ENCODE measurements at places on chromosomes 5 and 9. TPM values are rescaled to one million over a fixed set of nuclear protein-coding genes. Genes with fewer than 3 reads are reported as not detected.

PIP5K1B gene
- total RNA-seq = 6.1 TPM

TOR4A gene
- total RNA-seq = 9.2 TPM

GABRA1 gene
- 17.3 TPM for total RNA-seq

GRCh38 chr9:100689635-100690034 lies 111.8 kb downstream of the CAVIN4 start:
- no peak for DNase-seq

DNA sequence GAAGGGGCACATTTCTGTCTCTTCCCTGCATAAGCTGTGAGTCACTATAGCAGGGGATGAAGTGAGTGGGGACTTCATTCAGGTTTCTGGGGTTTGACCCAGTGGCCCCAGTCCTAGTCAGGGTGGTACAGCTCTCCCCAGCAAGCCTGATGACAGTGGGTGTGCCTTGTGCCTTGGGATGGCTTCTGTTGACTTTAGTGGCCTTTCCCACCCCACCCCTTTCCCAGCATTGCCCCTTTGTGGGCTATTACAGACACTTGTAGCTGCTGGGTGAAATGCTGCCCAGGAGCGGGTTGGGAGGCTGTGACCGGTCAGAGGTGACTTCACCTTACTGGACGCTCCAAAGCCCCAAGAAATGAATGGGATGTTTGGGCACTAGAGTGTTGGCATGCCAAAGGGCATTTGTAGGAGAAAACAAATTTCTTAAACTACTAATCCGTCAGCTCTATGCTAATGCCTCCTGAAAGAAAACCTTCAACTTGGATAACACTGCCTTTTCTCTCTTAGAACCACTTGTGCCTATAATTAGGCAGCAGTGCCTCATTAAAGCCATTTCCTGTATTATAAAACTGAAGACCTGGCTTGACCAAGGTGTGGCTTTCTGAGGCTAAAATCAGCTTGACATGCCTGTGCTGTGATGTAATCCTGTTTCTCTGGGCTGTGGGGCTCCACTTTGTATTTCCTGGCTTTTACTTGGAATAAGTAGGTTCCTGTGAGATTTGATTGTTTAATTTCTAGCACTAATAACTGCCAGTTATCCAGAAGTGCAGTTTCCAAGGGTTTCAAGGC lies 119.0 kb upstream of the SLC25A48 start:
- no peak for DNase-seq

ACTBL2 gene
- not detected for total RNA-seq

- DNase-seq = no peak
Measured at GRCh38 chr9:90960941-90961340, 159.3 kb downstream of the SYK start.

- DNase-seq = no peak
Measured at GRCh38 chr9:5799314-5799713, 33.6 kb downstream of the ERMP1 start.

DNA sequence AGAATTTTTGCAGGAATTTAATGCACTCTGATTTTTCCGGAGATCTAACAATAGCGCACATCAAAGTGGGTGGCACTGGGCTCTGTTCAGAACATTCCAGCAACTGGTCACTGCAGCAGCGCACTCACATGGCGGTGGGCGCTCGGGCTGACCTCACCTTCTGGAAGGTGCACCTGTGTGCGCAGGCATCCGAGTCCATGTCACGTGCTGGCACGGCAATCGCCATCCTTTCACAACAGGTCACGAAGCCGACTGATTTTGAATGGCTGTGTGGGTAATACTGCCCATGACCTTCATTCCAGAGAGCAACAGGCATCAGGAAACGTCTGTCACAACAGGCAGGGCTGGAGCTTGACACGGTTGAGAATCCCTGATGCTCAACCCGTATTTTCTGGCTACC lies 18.7 kb upstream of the CLPTM1L start:
- DNase-seq = no peak

C5orf15 gene
- 33.3 TPM for total RNA-seq

GRCh38 chr9:107945961-107946360 lies 456.4 kb upstream of the KLF4 start:
- no peak for DNase-seq

PSD2 gene
- 0.13 TPM for total RNA-seq

DNA sequence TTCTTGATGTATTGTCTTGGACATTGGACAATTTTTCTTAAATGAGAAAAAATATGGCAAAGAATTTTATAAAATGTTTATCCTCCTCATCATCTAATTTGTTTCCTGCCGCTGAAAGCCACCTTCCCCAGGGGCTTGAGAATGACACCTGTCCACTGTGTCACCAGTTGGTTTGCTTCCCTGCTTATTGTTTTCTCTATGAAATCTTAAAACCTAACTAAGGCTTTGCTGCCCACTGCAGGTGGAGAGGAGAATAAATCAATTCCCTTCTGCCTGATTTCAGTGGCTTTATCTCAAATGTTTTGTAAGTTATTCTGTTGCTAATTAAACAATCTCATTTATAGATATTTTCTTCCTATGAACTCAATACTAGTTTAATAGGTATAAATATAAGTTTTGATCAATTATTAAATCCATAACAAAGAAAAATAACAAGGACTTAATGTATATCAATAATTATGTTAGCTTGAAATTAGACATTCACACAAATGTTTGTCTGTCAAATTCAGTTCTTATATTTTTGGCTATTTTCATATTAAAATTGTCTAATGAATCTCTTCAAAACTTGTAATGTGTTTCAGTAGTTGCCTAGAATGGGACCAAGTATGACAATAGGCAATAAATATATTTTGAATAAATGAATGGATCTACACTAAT lies 822.5 kb downstream of the PTPRD start:
- DNase-seq = no peak

DNA sequence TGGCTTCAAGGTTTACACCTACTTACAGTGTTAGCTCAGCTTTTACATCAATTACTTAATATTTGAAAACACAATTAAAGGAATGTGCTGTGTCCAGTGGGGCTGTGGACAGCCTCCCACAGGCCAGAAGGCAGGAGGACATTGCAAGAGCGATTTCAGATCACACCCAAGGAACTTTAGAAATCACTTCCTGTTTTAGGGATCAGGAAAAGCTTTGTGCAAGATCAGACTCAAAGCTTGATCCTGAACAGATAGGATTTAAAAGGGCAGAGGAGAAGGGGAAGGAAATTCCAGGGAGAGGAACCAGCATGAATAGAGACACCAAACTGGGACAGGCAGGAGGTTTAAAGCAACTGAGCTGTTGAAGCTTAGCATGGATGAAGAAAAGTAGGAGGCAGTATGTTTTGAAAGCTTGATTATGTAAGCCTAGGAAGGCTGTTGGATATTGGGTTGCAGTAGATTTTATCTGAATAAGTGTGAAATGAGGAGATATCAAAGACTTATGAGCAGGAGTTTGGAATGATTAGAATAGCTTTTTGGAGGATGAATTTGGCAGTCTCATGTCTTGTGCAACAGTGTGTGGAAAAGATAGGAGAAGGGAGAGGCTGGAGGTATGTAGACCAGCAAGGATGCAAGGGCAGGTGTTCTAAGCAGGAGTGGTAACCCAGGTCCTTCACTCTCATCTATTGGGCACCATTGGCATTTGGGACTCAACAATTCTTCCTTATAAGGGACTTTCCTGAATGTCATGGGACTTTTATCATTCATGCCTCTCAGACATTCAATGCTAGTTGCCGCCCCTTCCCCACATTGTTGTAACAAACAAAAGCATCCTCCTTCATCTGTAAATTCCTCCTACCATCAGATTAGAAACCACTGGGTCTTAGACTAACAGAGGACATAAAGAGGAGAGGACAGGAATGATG lies 123.5 kb downstream of the TARS1 start:
- no peak for DNase-seq

GRCh38 chr9:94808926-94809700 lies 82.6 kb downstream of the AOPEP start:
- no peak for DNase-seq

DNA sequence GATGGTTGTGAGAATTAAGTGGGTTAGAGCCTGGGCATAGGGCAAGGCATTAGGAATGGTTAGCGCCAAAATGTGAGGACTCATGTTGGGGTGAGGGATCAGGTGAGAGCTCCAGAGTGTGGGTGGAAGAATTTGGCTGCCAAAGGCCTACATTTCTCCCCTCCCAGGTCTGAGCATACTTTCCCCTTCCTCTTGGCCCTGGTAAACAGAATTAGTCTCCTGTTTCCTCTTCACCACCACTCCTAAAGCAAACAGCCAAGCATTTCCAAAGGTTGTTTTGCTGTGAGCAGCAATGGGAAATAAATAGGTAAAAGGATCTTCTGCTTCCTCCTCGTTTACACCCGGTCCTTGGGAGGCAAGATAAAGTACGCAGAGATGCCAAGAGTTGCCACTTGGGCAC lies 132.5 kb downstream of the ZSWIM6 start:
- DNase-seq = no peak

DNA sequence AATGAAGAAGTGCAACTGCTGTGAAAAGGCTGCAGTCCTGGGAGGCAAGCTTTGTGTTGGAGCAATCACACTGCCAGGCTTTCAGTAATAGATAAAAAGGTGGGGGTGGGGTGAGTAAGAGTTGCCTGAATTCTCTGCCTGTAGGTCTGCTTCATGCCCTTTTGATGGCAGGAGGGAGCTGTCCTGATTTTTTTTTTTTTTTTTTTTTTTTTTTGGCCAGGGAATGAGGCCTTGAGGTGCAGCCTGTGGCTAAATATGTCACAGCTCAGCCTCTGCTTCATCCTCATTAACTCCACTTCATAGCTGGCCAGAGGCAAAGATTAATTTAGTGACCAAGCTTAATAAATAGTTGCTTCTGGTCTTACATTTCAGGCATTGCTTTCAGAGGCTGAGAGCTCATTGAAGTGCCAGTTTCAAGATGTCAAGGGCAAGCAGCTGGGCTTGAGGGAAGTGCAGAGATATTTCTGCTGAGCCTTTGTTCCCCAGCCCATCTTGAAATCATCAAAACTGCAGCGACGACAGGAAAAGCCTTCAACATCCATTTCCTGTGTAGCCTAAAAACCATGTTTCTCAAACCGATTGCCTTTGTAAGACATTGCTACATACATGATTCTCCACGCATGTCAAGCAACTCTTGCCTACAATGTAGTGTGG lies 134.7 kb downstream of the MACIR start:
- DNase-seq = no peak

SLC34A3 gene
- not detected for total RNA-seq

- no peak for DNase-seq
Measured at GRCh38 chr9:21828853-21829410, 26.5 kb downstream of the MTAP start.

GRCh38 chr9:119052339-119053030 lies 316.8 kb downstream of the BRINP1 start:
- DNase-seq = no peak

DNA sequence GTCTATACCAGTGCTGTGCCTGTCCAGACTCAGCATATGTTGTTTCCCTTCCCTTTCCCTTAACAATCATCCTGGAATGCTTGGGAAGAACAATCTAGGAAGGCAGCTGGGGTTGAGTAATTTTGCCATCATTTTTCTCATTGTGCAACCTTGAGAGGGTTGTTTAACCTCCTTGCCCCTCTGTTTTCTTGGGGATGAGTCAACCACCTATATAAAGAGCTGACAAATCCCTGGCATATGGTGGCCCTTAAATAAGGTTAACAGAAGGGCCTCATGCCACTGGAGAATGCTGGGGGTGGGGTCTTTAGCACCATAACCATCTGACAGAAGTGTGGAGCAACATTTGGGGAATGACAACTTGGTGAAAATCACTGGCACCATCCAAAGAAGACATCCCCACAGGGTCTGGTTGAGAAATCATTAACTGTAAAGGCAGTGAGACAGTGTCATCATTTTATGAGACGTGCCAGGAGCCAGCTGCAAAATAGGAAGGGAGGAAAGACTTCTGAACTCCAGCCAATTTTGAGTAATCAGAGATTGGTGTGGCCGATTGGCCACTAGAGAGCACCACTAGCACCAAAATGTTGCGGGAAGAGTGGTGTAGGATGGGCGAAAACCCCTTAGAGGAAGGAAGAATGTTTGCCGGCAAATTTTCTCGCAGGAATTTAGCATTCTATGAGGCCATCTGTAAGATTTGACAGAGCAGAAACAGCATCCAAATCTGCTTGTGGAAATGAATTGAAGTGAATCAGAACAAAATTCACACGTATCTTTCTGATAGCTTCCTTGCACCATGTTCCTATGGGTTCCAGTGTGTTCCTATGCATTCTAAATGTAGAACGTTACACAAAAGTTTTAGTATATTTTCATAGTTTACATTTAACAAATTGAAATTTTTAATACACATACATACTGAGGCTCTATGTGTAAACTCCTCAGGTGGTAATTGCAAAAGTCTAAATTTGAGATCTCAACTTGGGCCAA lies 113.8 kb downstream of the MSX2 start:
- DNase-seq = no peak

DDX4 gene
- total RNA-seq = not detected

- DNase-seq = no peak
Measured at GRCh38 chr5:30749971-30750370, 443.5 kb upstream of the CDH6 start.

DNA sequence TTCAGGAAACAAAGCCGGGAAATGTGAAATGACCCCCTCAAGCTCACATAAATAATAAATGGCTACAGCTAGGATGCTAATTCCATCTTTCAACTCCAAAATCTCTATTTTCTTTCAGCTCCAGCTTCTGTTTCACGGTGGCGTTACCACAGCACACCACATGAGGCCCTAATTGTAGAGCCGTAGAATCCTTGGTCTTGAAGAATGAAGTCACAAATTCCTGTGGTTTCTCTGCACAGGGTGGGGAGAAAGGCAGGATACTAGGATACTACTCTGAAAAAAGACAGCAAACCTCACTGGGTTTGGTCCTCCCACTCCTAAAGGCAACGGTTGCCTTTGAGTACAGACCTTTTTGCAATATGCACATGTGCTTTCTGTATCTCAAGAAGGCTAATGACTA lies 13.9 kb upstream of the RARS1 start:
- no peak for DNase-seq

DNA sequence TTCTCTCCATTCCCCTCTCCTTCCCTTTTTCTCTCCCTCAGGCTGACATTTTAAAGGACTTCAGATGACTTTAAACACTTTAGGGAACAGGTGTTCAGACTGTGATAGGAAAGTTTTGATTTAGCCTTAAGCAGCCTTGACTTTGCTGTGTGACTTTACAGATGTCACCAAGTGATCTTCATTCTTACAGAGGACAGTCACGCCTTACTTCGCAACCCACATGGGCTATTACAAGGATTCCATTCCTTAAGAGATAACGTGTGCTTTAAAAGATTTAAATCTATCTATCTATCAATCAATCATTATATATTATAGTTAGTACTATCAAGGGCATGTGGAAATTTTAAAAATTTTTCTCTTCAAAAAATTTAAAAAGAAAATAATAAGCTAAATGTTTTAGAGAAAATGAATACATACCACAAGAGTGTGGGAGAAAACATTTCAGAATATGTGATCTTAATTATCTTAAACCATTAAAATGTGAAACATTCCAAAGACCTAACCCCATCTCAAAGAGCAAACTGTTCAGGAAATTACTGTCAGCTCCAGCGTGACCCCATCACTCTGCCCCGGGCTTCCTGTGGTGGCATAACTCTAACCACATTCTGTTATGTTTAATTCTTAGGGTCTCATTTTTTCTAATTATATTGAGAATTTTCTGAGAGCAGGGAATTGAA lies 530.5 kb downstream of the SEMA5A start:
- DNase-seq = no peak

DNA sequence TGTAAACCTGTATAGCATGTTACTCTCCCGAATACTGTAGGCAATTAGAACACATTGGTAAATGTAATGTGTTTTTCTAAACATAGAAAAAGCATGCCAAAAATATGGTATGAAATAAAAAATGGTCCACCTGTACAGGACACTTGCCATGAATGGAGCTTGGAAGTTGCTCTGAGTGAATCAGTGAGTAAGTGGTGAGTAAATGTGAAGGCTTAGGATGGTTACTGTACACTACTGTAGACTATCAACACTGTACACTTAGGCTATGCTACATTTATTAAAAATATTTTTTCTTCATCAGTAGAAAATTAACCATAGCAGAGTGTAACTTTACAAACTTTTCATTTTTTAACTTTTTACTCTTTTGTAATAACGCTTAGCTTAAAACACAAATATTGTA lies 41.9 kb downstream of the INSYN2B start:
- no peak for DNase-seq
